ENCODE measurements at places on chromosomes 4 and X.
A peak's percentile ranks its signal among the peaks of the same experiment; 100 is the strongest.

GRCh38 chrX:77298790-77299189 is 148.4 kb upstream of the FGF16 start:
- DNase-seq, result no peak

DNA sequence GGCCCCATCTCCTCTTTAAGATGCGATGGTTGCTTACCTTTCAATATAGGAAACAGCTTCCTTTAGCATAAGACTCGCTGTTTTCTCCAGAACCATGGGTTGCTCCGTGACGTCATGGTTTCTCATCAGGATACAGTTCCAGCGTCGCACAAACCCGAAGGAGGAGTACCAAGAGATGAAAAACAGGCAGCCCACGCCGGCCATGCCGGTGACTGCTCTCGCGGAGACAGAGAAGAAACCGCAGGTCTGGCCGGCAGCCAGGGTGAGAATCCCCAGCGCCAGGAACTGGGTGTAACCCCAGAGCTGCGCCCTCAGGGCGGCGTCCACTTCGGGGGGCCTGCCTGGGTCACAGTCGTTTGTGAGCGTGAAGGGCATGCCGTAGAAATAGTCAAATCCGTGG is 11.4 kb downstream of the ARSD start:
- no peak for DNase-seq

DNA sequence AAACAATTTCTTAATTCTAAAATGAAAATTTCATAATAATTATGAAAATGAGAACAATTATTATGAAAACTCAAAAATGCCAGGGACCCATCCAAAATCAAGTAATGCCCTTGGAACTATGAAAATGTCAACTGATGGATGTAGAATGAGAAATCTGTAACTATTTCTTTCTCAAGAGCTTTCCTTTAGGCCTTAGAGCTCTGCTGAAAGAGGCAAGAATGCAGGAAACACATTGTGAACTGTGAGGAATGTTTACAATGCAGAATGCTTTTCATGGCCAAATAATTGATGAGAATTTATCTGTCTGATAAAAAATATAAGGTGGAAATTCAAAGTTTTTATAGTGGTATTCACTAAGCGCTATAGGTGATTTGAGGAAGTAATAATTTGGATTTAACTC is 207.1 kb upstream of the PCDH18 start:
- DNase-seq, result no peak

GRCh38 chr4:30616942-30617646 is 103.1 kb upstream of the PCDH7 start:
- DNase-seq, result no peak

- DNase-seq, result no peak
Measured at GRCh38 chr4:84647312-84647884, 64.5 kb downstream of the CDS1 start.

DNA sequence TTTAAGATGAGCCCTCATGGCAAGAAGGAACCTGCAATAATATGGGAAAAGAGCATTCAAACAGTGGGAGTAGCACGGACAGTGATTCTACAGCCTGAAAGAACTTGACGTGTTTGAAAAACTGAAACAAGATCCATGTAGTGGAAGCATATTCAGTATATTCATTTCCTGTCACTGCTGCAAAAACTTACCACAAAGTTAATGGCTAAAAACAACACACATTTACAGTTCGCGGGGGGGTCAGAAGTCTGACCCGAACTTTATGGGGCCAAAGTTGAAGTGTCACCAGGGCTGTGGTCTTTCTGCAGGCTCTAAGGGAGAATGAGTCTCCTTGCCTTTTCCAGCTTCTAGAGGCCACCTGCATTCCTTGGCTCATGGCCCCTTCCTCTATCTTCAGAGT is 52.6 kb upstream of the ARX start:
- DNase-seq, result no peak

GRCh38 chr4:153257151-153257620 is 52.9 kb downstream of the TRIM2 start:
- DNase-seq, result no peak

GRCh38 chr4:84971319-84971932 is 4.9 kb upstream of the WDFY3 start:
- peak; percentile 46 for DNase-seq

DNA sequence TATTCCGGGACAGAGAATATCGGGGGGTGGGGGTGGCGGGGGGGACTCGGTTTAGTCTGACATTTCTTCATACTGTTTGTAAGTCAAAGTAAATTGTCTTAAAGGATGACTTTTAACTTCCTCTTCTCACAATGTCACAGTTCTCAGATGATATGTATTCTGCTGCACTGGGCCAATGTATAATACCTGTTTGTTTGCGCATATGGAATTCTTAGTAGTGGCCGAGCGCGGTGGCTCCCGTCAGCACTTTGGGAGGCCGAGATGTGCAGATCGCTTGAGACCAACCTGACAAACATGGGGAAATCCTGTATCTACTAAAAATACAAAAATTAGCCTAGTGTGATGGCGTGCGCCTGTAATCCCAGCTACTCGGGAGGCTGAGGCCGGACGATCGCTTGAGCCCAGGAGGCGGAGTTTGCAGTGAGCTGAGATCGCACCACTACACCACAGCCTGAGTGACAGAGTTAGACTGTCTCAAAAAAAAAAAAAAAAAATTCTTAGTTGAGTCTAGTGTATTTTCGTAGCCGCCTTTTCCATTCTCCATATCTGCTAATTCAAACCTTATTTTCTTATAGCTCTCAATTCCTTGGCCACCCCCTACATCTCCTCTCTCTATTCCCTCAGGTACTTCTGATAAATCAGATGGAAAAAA is 851 bp downstream of the POLR2B start:
- DNase-seq, result peak; percentile 8

DNA sequence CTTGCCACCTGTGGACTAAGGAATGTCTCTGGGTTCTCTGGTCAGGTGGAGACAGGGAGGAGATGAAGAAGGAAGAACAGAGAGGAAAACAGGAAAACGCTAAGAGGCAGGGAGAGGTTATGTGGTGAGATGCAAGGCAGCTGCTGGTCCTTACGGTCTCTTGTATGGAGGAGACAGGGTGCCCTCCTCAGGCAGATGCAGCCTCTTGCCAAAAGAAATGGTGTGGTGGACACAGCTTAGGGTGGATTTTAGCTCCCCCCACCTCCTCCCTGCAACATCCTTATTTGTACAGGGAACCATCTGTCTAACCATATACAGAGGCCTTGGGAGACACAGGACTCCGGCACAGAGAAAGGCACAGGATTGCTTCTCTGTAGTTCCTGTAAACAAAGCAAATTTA is 9.7 kb downstream of the OCIAD2 start:
- no peak for DNase-seq

DNA sequence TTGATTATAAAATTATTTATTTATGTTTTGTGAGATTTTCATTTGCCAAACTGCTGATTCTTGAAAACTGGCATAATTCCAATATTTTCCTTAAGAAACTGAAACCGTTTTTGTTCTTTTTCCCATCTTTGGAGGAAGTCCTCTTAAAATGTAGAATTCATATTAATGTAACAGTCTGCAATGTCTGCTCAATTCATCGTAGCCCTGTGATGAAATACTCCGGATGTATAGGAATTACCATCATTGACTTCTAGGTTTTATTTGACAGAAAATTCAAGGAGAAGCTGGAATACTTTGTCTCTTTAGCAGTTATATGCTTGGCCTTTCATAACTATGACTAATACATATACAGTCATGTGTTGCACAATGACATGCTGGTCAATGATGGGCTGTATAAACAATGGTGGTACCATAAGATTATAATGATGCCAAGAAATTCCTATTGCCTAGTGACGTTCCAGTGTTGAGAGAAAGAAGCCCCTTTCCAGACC is 185.0 kb upstream of the GPRIN3 start:
- no peak for DNase-seq

GRCh38 chr4:101081166-101081565 is 266.2 kb downstream of the PPP3CA start:
- DNase-seq, result no peak

DNA sequence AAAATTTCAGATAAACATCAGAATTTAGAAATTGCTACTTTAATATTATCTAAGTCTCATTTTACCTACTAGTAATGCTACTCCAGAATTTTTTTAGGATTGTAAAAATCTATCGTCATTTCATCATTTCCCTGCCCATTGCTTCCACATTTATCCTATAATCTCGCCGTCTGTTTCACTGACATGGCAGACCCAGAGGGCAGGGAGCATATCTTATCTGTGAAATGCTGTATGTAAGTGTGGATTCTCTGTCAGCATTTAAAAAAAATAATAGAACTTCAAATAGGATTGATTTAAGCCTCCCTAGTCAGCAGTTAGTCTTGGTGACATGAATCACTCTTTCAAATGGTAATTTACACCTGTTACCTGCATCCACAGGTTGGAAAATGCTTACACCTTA is 314.4 kb downstream of the PCDH7 start:
- DNase-seq, result no peak

- no peak for DNase-seq
Measured at GRCh38 chr4:102157984-102158383, 187.3 kb downstream of the SLC39A8 start.

DNA sequence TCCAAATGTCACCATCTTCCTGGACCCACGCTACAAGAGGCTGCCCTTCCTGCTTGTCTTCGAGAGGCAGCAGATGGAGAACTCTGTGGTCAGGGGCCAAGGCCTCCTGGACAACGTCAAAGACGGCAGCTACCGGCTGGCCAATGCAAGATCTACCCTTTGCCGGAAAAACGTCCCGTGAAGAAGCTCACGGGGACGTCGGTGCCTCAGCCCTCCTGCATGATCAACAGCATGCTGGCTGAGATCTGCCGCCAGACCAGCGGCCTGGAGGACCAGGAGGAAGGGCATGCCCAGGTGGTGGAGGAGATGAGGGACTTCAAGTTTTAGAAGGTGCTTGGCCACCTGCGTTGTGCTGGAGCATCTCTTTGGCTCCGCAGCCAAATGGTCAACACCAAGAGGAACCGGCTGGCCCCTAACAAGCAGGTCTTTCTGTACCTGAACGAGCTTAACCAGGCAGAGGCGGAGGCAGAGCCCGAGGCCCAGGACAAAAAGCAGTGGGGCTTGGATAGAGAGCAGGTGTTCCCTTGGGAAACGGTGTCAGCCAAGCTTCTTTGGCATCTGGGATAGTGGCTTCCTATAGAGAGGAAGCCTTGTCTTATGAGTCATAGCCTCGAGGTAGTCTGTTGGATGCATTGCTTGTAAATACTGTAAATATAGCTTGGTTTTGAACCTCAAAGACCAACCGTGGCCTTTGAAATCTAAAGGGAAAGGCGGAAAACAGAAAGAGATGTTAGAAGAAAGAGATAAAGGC is 94.8 kb upstream of the ELOVL6 start:
- DNase-seq, result no peak

DNA sequence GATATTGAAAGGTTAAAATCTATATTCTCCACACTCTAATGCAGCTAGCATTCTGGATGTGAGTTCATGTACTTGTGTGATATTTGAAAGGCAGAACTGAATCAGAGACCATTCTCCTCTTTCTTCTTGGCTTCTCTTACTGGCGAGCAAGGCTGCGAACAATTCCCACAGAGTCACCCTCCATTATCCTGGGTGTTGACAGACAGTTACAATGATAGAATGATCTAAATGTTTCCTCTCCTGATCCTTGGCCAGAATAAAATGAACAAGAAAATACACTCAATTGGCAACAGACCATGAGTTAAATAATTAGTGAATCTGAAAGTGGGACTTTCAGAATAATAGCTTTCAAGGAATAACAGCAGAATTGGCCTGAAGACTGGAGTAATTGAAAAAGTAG is 342.8 kb downstream of the RAPGEF2 start:
- no peak for DNase-seq

DNA sequence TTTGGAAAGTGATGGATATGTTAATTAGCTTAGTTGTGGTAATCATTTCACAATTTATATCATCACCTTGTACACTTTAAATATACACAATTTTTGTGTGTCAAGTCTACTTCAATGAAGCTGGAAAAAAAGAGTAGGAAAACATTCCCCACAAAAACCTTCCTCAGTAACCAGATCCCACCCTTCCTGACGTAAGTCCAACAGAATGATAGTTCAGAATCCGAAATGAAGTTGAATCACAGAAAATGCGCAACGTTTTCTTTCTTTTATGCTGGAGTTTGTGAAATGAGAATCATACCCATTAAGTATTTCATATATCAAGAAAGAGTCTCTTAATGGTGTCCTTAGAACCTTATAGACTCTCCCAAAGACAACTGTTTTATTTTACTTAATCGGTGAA is 292.9 kb downstream of the USP46 start:
- no peak for DNase-seq

DNA sequence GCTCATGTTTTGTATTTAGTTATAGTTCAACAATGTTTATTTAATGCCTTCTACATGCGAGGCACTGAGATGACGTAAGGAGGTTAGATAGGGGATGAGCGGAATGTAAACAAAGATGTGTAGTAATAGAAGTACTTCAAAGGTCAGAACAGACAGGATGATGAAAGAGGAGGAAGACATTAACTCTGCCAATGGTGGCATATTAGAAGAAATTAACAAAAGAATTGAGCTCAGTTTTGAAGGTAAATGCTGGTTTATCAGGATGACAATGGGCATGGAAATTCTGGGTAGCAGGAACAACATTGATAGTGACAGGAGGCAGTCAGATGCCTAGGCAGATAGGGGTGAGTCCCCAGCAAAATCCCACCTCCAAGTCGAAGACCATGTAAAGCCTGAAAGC is 62.3 kb upstream of the PGRMC2 start:
- DNase-seq, result peak; percentile 71

Data from SW480 (cell line).